ENCODE measurements at places on chromosomes 11 and 22.

DNA sequence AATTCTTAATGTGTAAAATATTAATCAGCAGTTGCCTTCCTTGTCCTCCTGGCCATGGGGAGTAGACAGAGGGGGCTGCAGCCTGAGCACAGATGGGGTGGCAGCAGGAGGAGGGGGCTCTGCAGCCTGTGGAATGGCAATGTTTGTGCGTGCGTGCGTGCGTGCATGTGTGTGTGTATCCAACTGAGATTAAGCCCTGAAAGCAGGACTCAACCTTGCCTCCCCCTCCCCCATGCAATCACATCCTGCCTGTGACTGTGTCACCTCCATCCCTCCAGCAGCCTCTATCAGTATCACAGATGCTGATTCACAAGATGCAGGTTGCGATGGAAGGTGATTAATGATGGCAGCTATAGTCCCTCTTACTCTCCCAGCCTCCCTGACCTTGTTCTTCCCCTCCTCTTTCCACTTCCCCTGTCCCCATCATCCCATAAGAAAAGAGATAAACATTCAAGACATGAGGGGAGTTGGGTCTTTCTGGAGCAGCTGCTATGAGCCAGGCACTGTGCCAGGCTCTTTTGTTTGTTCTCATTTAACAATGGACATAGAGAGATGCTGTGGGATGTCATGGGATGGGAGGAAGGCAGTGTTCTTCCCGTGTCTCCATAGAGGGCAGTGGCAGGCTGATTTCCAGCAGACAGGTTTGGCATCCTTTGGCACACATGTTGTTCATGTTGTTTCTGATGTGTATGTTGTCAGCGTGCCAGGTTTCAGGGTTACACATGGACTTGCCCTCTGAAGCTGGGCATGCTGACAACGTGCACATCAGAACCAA is 43.8 kb upstream of the NECTIN1 start:
- DNase-seq = no peak

GRCh38 chr22:45290410-45290936 is 5.7 kb downstream of the UPK3A start:
- no peak for DNase-seq

- no peak for DNase-seq
These were observed 64.0 kb downstream of the KCNQ1 start for GRCh38 chr11:2508793-2509192.

GRCh38 chr22:49966041-49966773 is 5.6 kb downstream of the PIM3 start:
- DNase-seq = no peak

DNA sequence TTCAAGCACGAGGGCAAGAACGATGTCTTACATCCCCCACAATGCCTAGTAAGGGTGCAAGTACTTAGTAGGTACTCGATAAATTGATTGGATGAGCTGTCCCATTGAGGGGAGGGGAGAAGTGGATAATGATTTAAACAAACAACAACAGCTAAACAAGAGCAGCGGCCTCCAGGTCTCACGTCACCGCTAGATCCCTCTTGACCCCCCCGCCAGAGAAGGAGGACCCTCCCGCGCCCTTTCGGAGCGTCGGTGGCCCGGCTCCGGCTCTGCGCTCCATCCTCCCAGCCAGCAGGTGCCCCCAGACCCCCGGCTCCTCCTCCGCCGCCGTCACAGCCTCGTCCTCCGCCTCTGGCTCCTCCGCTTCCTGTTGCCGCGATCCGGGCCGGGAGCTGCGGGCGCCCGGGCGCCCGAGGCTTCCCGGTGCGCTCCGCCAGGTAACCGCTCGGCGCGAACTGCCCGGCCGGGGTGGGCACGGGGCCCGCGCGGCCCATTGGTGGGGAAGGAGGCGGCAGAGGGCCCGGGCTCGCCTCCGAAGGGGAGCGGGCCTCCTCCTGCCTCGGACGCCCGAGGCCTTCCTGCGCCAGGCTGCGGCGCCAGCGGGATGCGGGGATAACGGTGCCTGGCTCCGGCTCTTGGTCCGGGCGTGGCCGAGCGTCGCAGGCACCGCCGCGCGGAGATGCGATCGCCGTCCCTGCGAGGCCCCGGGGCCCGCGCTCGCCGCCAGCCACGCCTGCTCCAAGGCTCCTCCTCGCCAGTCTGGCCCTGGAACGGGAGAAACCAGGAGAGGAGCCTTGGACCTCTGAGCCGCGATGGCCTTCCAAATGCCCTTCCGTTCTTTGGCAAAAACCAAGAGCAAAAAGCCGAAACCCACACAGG is at the start of gene TLCD5:
TSS of gene TLCD5 (plus strand) at position 368 of the 879 bp plus-strand sequence. CDS start 2,143 bp downstream, outside the sequence.
- DNase-seq = no peak

- no peak for DNase-seq
These were observed 5.6 kb downstream of the CCT8L2 start for GRCh38 chr22:16586991-16587390.

- DNase-seq = no peak
These were observed 3.9 kb upstream of the RAB39A start for GRCh38 chr11:107924306-107924705.

DNA sequence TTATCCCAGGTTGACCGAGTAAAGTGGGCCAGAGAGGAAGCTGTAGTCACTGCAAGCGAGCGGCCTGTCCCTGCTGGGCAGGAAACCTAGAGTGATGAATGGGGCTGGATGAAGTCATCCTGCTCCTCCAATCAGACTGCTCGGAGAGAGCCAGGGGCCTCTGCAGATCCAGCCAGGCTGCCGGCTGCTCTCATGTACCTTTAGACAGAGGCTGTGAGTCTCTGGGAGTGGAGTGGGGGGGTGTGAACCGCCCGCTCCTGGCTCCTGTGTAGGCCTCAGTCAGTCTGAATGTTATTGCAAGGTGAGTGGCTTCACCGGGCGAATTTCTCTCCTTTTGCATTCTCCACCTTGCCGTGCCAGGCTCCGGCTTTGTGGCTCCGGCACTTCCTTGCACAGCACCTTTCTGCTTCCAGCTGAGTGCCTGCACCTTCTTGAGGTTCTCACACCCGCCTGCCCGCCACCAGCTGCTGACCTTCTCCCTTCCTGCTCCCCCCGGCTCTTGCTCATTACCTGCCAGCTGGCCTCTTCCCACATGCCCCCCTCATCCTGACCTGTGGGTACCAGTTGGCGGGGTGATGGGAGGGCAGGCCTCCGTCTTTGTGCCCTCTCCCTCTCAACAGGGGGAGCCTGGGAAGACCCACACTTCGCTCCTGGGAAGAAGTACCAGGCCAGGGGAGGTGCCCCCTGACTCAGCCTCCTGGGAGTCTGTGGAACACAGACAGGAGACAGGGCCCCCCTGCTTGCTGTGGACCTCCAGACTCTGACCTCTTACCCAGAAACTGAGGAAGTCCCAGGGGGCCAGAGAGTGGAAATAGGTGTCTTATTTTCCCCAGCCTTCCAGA is 79.9 kb downstream of the GRAMD1B start:
- DNase-seq = no peak

- DNase-seq = no peak
These were observed 235.5 kb downstream of the GRIK4 start for GRCh38 chr11:120746836-120747609.

GRCh38 chr11:47332303-47332711 is 20.2 kb downstream of the MYBPC3 start:
- DNase-seq = no peak

GRCh38 chr22:37819105-37819433 is 4.1 kb upstream of the GALR3 start:
- DNase-seq = no peak

DNA sequence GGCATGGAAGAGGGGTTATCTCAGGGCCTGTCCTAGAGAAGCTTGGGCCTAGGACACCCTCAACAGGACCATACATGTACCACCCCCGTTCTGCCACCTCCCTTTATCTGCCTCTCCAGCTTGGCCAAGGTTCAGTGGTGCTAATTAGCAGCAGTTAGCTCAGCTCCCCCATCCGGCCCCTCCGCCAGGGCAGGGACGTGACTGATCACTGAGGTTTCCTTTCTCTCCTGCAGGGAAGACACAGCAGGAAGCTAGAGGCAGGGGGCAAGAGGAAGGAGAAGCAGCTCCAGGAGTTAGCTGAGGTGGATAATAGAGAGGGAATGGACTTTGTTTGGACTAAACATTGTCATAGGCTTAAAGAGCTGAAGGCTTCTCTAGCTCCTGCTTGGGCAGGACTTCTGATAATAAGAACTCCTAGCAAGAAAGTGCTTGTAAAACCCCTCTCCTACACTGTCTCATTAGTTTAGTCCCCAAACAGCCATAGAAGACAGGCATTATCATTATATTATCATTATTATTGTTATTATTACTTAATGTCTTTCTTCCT is 53.8 kb downstream of the BUD13 start:
- no peak for DNase-seq

- DNase-seq = no peak
These were observed 27.8 kb upstream of the GRAMD4 start for GRCh38 chr22:46592390-46592872.

- DNase-seq = no peak
These were observed 16.7 kb downstream of the RNH1 start for GRCh38 chr11:490186-490929.

GRCh38 chr11:78551066-78551465 is 23.6 kb downstream of the NARS2 start:
- DNase-seq = no peak

DNA sequence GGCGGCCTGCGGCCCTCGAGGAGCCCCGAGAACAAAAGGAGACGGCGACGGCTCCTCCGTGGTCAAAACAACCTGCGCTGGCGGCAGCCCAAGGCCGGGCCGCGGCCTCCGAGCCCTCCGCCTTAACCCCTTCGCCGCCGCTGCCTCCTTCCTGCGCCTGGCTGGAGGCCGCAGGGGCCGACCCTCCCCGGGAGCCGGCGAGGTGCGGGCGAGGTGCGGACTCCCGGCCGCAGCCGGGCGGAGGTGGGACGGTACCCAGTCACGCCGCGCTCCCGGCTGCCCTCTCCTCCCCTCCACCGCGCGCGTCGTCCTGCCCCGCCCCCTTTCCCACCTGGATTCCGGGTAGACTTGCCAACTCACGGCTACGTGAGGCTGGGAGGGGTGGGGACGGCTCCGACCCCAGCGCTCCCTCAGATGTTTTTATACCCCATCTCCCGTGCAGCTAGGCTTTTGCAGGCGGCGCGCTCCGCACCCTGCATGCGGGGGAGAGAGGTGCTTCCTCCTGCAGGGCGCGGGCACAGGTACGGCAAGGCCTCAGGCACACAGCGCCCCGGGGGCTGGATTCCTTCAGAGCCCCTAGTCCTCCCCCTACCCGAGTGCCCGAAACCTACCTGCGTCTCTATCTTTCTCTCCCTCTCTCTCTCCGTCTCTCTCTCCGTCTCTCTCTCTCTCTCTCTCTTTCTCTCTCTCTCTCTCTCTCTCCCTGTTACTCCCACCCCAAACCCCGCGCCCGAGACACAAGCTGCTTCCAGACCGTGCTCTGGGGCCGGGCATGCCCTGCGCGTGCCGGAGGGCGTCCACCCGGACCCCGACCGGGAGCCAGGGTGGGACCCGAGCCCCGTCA is 2.0 kb downstream of the PDGFB start:
- DNase-seq = no peak

DNA sequence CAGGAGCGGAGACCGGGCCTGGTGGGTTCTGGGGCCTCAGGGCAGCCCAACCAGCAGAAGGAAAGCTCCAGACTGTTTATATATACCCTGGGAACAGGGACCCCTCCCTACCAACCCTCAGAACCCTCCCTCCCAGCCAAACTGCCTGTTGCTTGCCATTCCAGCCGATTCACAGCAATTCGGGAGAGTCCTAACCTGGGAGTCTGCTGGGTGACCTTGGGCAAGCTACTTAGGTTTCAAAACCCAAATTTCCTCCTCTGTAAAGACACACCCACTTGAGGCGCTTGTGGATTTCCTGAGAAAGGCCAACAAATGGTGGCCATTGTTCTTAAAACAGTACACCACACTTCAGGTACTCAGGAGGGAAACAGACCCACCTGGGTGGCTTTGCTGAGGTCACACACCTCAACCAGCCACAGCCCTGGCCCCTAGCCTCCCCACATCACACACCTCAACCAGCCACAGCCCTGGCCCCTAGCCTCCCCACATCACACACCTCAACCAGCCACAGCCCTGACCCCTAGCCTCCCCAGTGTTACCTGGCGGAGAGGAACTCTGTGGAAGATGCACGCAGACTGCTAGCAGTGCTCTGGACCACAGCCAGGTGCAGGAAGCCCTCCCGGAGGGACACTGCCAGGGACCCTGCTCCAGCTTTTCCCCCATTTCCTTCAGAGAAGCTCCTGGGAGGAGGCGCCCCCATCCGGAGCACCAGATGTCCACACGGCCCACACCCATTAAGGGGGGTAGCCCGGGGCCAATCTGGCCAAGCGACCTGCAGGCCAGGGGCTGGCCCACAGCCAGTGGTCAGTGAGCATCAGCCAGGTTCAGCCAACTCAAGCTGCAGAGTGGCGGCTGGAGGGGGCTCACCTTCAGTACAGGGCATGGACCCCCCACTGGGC is 6.2 kb downstream of the SHISA8 start:
- no peak for DNase-seq

- DNase-seq = no peak
These were observed 154.1 kb downstream of the AASDHPPT start for GRCh38 chr11:106231591-106231990.

DNA sequence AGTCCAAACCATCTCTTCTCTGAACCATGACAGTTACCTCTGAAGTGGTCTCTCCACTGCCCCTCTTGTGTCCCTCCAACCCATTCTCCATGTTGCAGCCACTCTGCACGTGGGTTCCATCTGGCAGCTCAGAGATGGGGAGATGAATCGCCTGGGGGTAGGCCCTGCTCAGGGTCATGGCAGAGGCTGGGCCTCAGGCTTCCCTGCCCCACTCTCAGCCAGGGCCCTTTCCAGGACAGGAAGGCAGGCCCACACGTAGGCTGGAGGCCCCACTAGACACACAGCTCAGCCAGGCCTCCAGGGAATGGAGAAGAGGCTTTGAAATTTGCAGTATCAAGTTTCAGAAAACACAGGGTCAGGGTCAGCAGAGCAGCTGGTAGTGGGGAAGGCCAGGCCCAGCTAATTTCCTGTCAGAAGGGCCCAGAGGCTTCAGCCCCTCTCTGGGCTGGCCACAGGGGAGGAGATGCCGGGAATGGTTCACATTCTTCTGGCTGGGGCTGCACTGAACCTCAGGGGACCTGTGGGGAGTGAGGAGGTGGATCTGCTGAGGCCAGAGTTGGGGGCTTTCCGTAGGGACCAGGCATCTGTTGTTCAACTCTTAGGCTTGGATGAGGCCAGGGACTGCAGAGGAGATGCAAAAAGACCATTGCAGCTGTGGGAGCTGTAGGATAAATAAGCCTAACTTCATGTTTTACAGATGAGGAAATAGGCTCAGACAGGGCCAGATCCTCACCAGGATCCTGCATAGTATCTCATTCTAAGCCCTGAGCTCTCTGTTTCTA is 101.6 kb downstream of the SWAP70 start:
- no peak for DNase-seq

- DNase-seq = no peak
These were observed 6.6 kb downstream of the OR51F1 start for GRCh38 chr11:4763096-4763495.

GRCh38 chr11:125375146-125375545 is 120.9 kb downstream of the FEZ1 start:
- no peak for DNase-seq

All from stimulated activated CD8-positive, alpha-beta memory T cell treated with anti-CD3 and anti-CD28 coated beads, Interleukin-15, amount 100 ng/mL, for 24 hours (primary cell).